ENCODE measurements at places on chromosomes 4 and X. TPM values are rescaled to one million over a fixed set of nuclear protein-coding genes. Genes with fewer than 3 reads are reported as not detected.

The SYTL4 gene
- total RNA-seq, result 0.39 TPM

The BEND2 gene
- not detected for total RNA-seq

The MSANTD1 gene
- total RNA-seq, result not detected

The HPSE gene
- total RNA-seq, result 11.1 TPM

The MAGEB18 gene
- total RNA-seq, result not detected

The TIMM17B gene
- 71.7 TPM for total RNA-seq

The PPEF2 gene
- total RNA-seq, result not detected

The TMEM156 gene
- 6.5 TPM for total RNA-seq

The PGAM4 gene
- not detected for total RNA-seq

The FGF5 gene
- 2.1 TPM for total RNA-seq

The HMGB2 gene
- total RNA-seq, result 131 TPM

The ARL9 gene
- 0.08 TPM for total RNA-seq

The SYP gene
- total RNA-seq, result 0.30 TPM

The CHIC1 gene
- 1.5 TPM for total RNA-seq
